AG10803 (cell line): ENCODE measurements at places on chromosomes 3 and 15.

DNA sequence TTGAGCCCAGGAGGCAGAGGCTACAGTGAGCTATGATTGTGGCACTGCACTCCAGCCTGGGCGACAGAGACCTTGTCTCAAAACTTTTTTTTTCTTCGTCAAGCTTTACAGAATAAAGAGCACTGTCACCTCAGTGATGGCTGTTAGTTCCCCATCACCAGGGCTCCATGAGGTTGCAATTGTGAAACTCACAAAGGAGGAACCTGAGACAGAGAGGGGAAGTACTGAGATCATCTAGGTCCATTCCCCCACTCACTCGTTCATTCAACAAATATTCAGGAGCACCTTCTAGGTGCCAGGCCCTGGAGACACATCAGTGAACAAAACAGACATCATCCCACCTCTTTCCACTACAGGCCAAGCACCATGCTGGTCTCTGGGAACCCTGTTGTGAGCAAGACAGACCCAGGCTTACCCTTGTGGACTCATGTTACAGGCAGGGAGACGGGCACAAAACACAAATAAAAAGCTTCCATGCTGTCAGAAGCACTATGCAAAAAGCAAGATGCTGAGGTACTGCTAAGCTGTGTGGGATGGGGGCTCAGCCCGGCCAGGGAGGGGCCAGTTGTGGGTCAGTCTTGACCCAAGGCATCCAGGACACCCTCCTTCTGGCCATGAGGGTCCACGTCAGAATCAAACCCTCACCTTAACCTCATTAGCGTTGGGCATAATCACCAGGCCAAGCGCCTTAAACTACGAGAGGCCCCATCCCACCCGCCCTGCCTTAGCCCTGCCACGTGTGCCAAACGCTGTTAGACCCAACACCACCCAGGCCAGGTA is 2.1 kb upstream of the RHO start:
- no peak for DNase-seq

DNA sequence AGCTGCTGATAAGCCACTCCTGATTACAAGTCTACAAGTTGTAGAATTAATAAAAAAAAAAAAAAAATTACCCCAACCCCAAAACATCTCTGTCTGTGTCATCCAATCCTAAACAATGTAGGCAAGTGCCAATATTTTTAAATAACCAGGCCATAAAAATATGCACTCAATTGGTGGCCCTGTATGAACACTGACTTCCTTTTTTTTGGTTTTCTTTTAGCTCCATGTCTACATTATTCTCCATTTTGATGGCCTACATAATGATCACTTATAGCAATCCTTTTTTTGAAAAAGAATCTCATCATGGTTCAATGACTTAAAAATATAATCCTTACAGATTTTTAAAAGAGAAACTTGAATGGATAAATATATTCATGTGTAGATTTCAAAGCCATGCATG is 72.1 kb downstream of the FOXP1 start:
- no peak for DNase-seq

- DNase-seq: no peak
Observed at GRCh38 chr15:28117432-28117990, 18.4 kb upstream of the OCA2 start.

GRCh38 chr15:23616536-23616935 is 31.1 kb downstream of the MAGEL2 start:
- DNase-seq: no peak

GRCh38 chr15:100918690-100919480 is at the start of gene LRRK1:
TSS of gene LRRK1 (plus strand) at chr15:100919357. CDS start at chr15:100924633, 5,276 bp downstream.
- peak; percentile 42 for DNase-seq

DNA sequence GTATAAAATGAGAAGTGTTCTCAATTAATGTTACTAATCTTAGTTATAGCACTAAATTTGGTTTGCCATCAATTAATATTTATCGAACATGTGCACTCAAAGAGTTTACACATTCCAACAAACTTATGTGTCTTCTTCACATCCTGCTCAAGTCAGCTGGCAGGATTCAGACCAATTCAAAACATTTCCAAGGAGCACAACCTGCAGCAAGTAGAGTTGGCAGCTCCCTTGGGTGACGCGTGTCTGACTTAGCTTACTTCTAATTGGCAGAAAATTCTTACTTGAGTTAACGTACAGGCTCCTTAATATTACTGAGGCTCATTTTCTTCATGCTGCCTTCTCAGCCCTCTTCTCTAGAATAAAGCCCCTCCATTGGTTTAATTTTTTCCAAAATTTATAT is 110.4 kb upstream of the PFN2 start:
- DNase-seq: peak; percentile 75

GRCh38 chr3:148106062-148106461 is 591.6 kb upstream of the AGTR1 start:
- DNase-seq: no peak

DNA sequence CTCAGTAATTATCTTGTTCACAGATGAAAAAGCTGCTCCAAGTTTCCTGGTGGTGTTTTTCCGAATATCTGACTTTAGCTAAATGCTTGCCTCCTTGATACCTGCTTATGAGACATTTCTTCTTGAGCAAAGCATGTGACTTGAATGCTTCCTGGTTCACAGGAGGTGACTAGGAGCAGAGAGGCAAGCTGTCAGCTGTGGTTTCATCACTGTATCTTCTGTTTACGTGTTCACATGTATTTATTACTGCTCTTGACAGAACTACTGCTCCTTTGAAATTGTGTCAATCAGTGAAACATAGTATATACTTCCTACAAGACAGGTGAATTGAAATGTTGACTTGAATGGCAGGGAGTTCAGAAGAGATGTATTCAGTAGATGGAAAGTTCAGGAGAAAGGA is 8.9 kb upstream of the SPPL2A start:
- DNase-seq: no peak

DNA sequence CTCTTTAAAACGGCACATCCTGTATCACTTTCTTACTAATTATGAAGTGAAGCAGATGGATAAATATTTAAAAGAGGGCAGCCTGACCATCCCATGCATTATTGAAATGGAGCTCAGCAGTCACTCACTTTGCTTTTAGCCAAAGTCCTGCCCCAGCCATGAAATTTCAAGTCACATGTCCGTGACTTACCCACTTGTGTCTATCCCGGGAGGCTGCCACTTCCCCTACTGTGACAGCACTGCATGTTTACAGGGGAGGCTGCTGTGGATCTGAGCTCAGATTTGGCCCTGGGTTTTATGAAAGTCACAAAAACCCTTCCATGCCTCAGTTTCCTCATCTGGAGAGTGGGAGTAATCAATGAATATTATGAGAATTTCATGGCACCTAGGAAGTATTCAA is 17.9 kb upstream of the LRRK1 start:
- no peak for DNase-seq

DNA sequence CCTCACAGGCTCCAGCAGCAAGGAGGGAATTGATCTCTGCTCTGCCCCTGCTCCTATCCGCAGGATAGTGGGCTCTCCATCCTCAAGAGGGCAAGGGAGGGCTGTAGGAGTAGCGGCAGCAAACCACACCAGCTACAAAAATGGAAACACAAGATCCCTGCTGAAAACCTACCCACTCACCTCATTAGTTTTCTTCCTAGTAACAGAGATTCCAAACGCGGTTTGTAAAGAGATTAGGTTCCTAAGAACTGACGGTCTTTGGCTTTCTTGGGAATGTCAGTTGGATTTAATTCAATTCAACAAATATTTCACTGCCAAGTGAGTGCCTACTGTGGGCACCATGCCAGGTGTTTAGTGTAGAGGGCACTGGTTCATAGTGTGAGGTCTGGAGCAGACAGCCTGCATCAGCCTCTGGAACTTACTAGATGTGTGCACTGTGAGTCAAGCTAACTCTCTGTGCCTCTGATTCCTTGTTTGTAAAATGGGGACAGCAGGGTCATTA is 84.7 kb downstream of the MRPL46 start:
- DNase-seq: peak; percentile 46

- no peak for DNase-seq
Observed at GRCh38 chr15:66895794-66896453, 169.5 kb upstream of the SMAD3 start.

- no peak for DNase-seq
Observed at GRCh38 chr15:61415617-61416120, 186.6 kb upstream of the RORA start.

- no peak for DNase-seq
Observed at GRCh38 chr15:100083572-100083971, 258.2 kb downstream of the ADAMTS17 start.

DNA sequence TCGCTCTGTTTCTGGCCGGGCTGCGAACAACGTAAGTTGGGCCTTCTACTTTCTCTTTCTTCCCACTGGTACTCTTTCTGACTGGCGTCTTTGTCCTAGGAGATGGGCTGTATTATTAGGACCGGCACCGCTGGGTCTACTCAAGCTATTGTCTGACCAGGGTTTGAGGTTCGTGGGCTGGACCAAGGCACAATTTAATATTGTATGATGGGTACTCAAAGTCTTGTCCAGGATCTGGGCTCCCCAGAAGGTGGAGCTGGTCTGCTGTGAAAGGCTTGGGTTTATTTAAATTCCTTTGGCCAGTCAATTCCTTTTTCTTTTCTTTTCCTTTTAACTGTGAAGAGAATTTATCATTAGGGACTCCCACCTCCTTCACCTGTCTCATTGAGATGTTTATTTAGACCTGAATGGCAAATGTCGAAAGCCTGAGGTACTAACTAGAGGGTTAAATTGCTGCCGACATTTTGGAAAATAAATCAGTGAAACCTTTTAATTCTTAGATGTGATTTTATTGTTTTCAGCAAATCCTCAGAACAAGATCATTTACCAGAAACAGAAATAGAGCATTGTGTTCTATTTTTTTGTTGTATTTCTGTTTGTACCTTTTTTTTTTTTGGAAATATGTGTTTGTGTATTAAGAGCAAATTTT is 410 bp downstream of the LRRC49 start:
- peak; percentile 76 for DNase-seq

DNA sequence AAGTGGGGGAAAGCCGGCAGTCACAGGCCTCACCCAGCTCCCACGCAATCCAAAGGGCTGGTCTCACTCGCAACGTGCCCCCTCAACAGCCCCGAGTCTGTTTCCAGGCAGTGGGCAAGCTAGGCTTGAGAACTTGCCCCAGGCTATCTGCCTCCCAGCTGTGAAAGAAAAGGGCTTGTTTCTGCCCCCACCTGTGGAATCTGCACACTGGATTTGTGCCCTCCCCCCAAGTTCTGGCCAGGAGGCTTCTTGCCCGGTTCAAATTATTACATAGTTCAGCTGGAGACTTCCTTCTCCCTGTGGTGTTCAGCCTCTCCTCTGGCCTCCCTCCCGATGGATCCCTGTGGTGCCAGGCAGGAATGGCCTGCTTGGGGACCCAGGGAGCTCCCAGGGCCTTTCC is 283.9 kb upstream of the LYSMD4 start:
- DNase-seq: no peak

GRCh38 chr15:65056868-65057548 is 10.8 kb downstream of the RASL12 start:
- DNase-seq: no peak

- DNase-seq: no peak
Observed at GRCh38 chr3:196486263-196486662, 17.3 kb downstream of the RNF168 start.

- peak; percentile 76 for DNase-seq
Observed at GRCh38 chr3:125381743-125382142, 6.6 kb upstream of the ZNF148 start.

GRCh38 chr3:61649381-61650170 is 88.2 kb downstream of the PTPRG start:
- no peak for DNase-seq

- DNase-seq: peak; percentile 69
Observed at GRCh38 chr15:63896336-63897115, 62.8 kb upstream of the HERC1 start.

- peak; percentile 64 for DNase-seq
Observed at GRCh38 chr3:37963016-37963415, 27.6 kb upstream of the VILL start.

DNA sequence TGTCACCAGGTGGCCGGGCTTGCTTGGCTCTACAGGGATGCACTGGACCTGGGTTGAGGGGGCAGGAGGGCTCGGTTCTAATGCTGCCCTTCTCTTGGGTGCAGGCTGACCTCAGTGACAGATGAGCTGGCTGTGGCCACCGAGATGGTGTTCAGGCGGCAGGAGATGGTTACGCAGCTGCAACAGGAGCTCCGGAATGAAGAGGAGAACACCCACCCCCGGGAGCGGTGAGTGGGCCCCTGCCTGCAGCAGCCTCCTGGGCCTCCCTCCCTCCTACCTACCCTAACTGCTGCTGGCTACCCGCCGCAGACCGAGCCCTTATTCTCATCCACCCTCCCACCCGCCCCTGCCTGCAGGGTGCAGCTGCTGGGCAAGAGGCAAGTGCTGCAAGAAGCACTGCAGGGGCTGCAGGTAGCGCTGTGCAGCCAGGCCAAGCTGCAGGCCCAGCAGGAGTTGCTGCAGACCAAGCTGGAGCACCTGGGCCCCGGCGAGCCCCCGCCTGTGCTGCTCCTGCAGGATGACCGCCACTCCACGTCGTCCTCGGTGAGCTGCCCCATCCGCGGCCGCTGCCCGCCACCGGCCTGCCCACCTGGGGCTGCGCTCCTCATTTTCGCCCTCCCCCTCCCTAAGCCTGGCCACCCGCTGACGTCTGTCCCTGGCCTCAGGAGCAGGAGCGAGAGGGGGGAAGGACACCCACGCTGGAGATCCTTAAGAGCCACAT is 5.6 kb downstream of the FES start:
- DNase-seq: no peak

GRCh38 chr15:33956397-33956796 is 11.9 kb upstream of the CHRM5 start:
- DNase-seq: no peak
